ENCODE measurements at places on chromosomes 12 and 14. TPM values are rescaled to one million over a fixed set of nuclear protein-coding genes. Genes with fewer than 3 reads are reported as not detected.
A peak's percentile ranks its signal among the peaks of the same experiment; 100 is the strongest.

LTB4R gene
- 9.2 TPM for total RNA-seq

- DNase-seq = peak; percentile 74
- no peak overlapping the region for H3K4me3 ChIP-seq
- no peak overlapping the region for H3K27ac ChIP-seq
- H3K4me1 ChIP-seq = no peaks in the 10 kb centered on the region
- H3K36me3 ChIP-seq = no peaks in the 10 kb centered on the region
- no peaks in the 10 kb centered on the region for H3K27me3 ChIP-seq
Observed at GRCh38 chr14:51828017-51828797, 32.2 kb upstream of the GNG2 start.

ITPK1 gene
- total RNA-seq = 56.1 TPM

SUPT16H gene
- total RNA-seq = 119 TPM

- H3K4me1 ChIP-seq = no peaks in the 10 kb centered on the region
- H3K36me3 ChIP-seq = no peaks in the 10 kb centered on the region
- DNase-seq = no peak
- no peak overlapping the region for H3K27ac ChIP-seq
- H3K4me3 ChIP-seq = no peak overlapping the region
Observed at GRCh38 chr14:104224506-104225277, 86.3 kb downstream of the KIF26A start.

SYCP3 gene
- total RNA-seq = 0.05 TPM

HOMEZ gene
- 15.2 TPM for total RNA-seq

Measured in GM12878 (cell line).